Breast epithelium (tissue), 4 donors: ENCODE measurements at places on chromosomes 13 and 19.

GRCh38 chr13:25468325-25469168 lies 96.8 kb downstream of the ATP8A2 start:
- no peak for DNase-seq

DNA sequence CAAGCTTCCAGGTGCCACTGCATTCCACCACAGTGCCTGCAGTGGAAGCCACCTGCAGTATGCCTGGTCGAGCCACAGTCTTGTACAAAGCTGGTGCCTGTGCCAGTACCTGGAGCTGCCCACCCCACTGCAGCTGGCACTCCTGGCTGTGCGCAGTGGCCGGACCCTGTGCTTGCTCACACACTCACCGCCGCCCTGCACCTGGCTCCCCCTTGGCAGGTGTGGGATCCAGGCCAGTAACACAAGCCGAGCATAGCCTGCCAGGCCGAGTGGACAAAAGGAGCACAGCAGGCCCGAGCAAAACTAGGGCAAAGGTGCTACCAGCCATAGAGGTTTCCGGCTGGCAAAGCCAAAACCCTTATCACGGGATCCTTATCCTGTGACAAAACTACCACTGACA lies 18.5 kb downstream of the UGGT2 start:
- DNase-seq: no peak

GRCh38 chr13:23344931-23345595 lies 88.4 kb downstream of the SACS start:
- no peak for DNase-seq

GRCh38 chr19:57434386-57435061 lies 601 bp upstream of the ZNF749 start:
- DNase-seq: no peak

DNA sequence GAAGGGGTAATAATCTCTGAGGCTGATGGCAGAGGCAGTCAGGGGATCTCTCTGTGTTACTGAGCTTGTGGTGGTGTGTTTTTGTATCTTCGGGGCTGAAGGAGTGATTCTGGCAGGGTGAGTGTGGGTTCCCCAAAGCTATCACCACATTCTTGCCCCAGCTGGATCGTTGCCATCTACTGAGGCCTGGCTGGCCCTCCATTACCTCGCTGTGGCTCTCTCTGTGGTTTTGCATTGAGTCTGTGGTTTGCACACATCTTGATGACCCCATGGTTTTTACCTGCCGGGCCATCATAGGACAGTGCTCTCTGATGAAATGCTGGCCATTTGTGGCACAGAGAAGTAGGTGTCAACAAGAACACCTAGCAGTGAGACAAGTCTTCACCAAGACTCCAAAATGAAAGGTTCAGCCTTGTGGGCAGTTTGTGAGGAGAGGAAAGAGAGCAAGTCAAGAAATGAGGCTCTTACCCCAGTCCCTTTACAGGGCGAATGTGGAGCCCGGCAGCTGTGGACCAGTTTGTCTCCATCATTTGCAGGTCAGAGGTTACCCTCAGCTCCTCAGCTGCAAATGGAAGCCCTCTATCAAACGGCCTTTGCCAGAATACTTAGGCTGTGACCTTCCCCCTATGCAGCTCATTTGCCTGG lies 69.0 kb upstream of the NPAS1 start:
- no peak for DNase-seq

DNA sequence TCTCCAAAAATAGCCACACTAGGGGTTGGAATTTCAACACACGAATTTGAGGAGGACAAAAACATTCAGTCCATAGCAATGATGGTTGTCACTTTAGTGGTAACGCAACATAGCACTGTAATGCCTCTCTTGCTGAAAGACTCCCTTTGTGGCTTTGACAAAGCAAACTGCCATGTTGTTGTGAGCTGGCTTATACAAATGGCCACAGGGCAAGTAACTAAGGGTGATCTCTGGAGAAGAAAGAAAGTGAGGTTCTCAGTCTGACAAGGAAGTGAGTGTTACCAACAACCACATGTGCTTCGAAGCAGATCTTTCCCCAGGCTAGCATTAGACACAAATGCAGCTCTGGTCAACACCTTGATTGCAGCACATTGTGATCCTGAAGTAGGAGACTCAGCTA lies 79.1 kb upstream of the PCDH17 start:
- DNase-seq: no peak

- DNase-seq: no peak
These were observed 4.1 kb downstream of the MAB21L1 start for GRCh38 chr13:35472323-35472881.
